ENCODE measurements at places on chromosomes 1 and 21. TPM values are rescaled to one million over a fixed set of nuclear protein-coding genes. Genes with fewer than 3 reads are reported as not detected.

Gene PTPN22
- total RNA-seq: 0.49 TPM

Gene KRTAP6-1
- not detected for total RNA-seq

Gene LAMC2
- 71.0 TPM for total RNA-seq

Gene SF3B4
- 18.9 TPM for total RNA-seq

Gene MAP3K21
- total RNA-seq: 0.16 TPM

Gene MAEL
- total RNA-seq: not detected

Gene JTB
- total RNA-seq: 73.7 TPM

Gene PDZK1
- total RNA-seq: 0.31 TPM

Gene PSMD4
- 235 TPM for total RNA-seq

Gene MLLT11
- 2.0 TPM for total RNA-seq

Gene CD1D
- under 0.01 TPM for total RNA-seq

Gene C4BPB
- total RNA-seq: not detected

Gene DIO1
- not detected for total RNA-seq

Gene DNALI1
- total RNA-seq: 1.2 TPM

Gene GPR25
- total RNA-seq: not detected

Gene PKP1
- total RNA-seq: 1.3 TPM

Gene F5
- total RNA-seq: under 0.01 TPM

Gene TLCD4
- 0.16 TPM for total RNA-seq

Gene SPATA21
- total RNA-seq: not detected

Gene AKNAD1
- total RNA-seq: 0.13 TPM

Gene DMRTA2
- total RNA-seq: not detected

Gene MNDA
- total RNA-seq: not detected

Gene DENND2C
- total RNA-seq: 0.49 TPM

Gene CGN
- under 0.01 TPM for total RNA-seq

Gene HMGCS2
- total RNA-seq: not detected

Gene PLA2G5
- total RNA-seq: 1.0 TPM

Gene FCAMR
- total RNA-seq: not detected

Gene LEMD1
- total RNA-seq: not detected

Gene ANXA9
- not detected for total RNA-seq

Gene TRAF5
- total RNA-seq: 7.9 TPM

Gene MSH4
- under 0.01 TPM for total RNA-seq

Gene SYNC
- 22.1 TPM for total RNA-seq

Gene VWA5B1
- not detected for total RNA-seq
